ENCODE measurements at places on chromosomes 4 and X.

GRCh38 chrX:78455901-78456300 is 128.5 kb upstream of the CYSLTR1 start:
- DNase-seq = no peak

DNA sequence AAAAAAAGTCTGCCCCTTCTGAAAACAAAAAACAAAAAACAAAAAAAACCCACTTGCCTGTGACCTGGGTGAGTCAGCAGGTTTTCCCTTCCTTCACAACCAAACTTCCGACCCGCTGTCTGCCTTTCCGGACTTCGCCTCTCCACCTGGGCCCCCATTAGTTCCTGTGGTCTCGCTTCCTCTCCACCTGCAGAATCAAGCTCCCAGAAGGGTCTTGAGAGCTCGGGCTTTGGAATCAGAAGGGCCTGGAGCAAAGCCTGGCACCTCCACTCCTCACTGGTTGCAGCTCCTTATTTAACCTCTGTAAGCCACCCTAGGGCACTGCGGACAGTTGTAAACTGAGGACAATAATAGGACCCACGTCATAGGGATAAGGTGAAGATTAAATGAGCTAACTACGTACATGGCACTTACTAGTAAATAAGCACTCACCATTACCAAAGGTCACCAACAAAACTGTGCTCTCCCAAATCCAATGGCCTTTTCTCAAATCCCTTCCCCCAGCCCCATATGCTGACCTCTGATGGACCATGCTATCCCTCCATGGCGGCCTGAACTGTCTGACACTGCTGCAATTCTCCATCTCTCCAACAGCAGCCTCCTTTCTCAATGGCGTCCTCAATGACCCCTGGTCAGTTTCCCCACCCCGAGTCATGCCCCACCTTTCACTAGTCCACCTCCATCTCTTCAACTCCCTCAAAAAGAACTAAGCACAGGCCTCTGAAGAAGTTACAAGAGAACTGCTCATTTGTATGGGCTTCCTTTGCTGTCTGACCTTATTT is 64.2 kb downstream of the IRF2 start:
- no peak for DNase-seq

DNA sequence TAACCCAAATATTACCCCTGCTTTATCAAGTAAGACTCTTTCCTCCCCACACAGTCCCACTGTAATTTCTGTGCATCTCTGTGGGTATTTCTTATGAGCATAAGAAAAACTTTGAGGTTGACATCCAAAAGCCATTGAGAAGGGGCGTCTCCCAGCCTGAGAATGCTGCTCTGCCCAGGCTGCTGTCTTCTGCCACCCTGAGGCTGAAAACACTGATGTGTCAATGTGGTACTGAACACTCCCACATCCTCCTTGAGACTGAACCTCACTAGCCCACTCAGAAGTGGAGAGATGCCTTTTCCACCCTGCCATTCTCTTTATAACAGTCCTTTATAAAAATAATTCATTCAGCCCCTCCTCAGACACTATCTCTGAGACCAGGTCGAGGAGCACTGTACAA is 120.8 kb downstream of the SMIM20 start:
- DNase-seq = no peak

DNA sequence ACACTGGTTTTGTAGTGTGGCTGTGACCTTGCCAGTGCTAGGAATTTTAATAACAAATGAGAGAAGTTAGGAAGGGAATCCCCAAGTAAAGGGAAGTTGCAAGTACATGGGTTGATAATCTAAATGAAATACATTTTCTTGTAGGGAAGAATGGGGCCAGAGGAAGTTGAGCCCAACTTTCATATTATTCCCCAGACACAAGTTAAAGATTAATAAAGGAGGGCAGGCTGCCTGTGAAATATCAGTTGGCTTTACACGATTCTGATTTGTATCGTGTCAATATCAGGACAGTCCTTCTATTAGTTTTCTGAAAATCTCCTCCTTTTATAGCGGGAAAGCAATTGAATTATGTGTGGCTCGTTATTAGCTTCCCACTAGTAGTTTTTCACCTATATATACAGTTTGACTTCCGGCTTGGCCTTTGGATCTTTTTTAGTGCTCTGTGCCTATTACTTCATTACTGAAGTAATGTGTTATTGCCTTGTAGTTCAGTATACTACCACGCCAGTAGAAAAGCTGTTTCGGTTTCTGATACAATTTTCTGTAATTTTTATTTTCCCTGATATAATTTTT is 1.7 kb downstream of the PDLIM5 start:
- no peak for DNase-seq

DNA sequence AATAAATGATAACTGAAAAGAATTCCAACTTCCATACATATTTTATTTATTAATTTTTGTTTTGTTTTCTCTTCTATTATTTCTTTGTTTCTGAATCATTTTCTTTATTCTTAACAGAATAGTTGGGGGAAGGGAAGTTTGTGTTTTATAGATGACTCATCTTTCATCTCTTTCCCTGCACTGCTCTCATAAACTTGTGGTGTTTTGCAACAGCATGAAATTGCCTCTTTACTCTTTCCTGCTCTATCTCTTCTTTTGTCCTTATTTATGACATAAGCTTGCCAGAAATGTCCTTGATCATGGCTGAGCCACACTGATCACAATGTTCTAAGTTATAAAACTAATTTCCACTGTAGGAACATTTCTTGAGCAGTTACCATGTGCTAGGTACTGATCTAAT is 22.3 kb downstream of the QRFPR start:
- DNase-seq = peak; percentile 66

- DNase-seq = no peak
These were observed 264.3 kb downstream of the NPFFR2 start for GRCh38 chr4:72295966-72296557.

GRCh38 chr4:185211035-185211434 is 1.6 kb downstream of the SNX25 start:
- no peak for DNase-seq

DNA sequence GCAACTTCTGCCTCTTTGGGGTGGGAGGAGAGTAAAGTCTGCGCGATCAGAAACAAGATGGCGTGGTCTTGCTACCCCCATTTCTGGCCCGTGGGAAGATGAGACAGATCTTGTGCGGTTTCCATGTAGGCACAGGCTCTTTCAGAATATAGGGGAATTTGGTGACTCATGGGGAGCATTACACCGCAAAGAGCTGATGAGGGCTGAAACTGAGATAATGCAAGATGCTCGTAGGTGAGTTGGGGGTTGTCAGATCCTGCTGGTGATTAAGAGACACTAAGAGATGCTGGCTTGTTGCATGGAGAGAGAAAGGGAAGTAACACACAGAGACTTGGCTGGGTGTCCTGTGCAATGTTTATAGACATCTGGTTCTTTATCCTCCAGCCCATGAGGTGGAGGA is 1.5 kb downstream of the EVC start:
- no peak for DNase-seq

- no peak for DNase-seq
These were observed 44.2 kb downstream of the CLDN34 start for GRCh38 chrX:10011261-10011931.

DNA sequence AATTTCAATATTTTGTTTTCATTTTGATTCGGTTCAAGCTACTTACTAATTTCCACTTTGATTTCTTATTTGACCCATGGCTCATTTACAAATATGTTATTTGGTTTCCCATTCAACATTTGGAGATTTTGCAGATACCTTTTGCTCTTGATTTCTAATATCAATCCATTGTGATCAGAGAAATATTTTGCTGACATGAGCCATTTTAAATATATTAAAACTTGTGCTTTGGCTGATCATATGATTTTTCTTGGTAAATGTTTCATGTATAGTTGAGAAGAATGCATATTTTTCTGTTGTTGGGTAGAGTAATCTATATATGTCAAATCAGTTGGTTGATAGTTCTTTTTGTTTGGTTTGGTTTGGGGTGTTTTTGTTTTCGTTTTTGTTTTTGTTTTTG is 95.0 kb downstream of the GASK1B start:
- DNase-seq = no peak

- no peak for DNase-seq
These were observed 32.0 kb downstream of the GPRIN3 start for GRCh38 chr4:89275587-89275986.

DNA sequence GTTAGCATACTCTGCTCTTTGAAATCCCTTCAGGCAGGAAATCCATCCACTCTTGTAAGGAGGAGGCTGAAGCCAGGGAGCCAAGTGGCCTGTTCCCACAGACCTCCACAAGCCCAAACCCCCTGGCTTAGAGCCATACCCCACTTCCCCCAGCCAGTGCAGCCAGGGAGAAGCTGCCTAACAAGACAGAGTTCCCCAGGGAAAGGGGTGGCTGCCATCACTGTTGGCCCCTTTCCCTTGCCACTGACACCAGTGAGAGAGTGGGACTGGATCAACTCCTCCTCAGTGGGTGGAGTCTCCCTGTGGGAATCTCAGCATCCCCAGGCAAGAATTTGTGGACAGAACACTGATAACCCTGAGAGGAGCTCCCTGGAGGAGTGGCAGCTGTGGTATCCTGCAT is 389.4 kb downstream of the PABPC4L start:
- DNase-seq = no peak

- no peak for DNase-seq
These were observed 185.0 kb downstream of the CPE start for GRCh38 chr4:165563851-165564250.

DNA sequence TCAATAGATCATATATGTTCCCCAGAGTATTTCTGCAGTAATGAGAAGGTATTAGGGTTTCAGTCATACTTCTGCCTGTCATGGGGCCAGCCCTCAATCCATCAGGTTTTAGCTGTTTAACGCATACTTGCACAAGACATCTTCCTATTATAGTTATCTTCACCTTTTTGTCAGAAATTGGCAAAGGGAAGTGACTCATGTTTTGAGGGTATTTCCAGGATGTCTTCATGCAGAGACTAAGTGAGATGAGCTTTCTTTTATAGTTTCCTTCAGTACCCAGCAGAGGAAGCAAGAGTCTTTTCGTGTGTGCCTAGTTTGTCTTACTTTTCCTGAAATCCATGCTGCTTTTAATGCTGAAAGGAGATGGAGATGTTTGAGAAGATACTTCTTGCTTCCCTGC is 9.5 kb downstream of the CSTF2 start:
- no peak for DNase-seq

GRCh38 chr4:146439999-146440398 is 81.7 kb downstream of the SLC10A7 start:
- DNase-seq = no peak

GRCh38 chr4:152278172-152278504 is 257.8 kb downstream of the FBXW7 start:
- no peak for DNase-seq

DNA sequence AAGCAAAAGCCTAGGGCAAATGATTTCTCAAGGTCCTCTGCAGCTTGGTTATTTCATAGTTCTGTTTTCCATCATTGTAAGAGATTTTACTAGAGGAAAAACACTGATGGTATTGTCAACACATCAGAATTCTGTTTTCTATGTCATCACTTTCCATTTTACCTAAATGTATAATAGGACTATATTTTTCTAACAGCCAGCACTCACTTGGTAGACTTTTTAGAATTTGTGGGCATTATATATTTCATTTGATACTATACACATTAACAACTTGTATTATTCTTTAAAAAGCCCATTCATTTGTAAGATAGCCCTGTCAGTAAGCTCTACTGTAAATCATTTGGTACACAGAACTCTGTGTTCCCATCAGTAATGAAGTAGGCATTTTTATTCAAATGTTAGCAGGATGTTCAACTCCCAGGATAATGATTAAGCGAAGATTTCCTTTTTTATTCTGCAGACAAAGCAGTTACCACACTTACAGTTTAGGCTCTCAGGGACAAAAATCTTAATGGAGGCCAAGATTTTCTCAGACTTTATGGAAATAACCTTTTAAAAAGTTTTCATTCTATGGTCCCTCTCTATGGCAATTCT is 143.6 kb upstream of the TEX13C start:
- no peak for DNase-seq

- DNase-seq = no peak
These were observed at the start of gene KCND1 for GRCh38 chrX:48971249-48972219. TSS of gene KCND1 (minus strand) at chrX:48971844. CDS start at chrX:48970271, 1,573 bp downstream.

GRCh38 chr4:158787709-158788475 is 19.1 kb downstream of the FNIP2 start:
- no peak for DNase-seq

GRCh38 chr4:1986578-1987210 is 22.1 kb downstream of the NELFA start:
- no peak for DNase-seq

GRCh38 chr4:159035570-159035969 is 67.3 kb upstream of the RAPGEF2 start:
- DNase-seq = no peak

- DNase-seq = no peak
These were observed 23.2 kb downstream of the NDNF start for GRCh38 chr4:121049072-121049599.

DNA sequence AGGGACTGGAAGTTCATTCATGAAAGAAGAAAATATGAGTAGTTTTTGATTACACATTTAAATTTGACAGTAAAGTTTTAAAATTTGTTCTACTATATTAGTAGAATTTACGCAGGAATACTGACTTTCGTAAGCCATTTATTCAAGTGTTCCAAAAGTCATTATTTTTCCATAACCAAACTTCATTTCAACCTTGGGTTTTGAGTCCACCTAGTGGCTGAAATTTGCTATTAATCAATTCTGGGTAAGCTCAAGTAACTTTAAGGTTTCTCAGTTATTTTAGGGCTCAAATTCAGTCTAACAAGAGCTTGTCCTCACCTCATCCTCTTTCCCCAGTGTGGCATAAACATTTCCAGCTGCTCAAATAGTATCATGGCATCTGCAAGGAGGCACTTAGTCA is 175.4 kb downstream of the SH3BGRL start:
- DNase-seq = no peak

DNA sequence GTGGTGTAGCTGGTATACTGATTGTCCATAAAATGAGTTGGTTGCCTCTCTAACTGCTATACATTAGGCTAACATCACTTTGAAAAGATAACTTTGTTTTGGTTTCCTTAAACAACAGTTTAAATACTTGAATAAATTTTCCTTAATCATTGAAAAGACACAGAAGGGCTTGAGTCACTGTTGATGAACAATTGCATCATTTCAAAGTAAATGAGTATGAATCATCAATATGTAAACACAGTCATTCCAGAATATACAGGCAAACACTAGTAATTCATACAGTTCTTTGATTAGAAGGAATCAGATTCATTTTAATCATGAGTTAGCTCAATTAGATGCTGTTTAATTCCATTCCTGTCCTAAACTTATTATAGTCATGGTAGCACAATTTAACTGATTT is 160.6 kb downstream of the AFF2 start:
- DNase-seq = no peak

- DNase-seq = no peak
These were observed 119.1 kb downstream of the PAPSS1 start for GRCh38 chr4:107600983-107601382.

GRCh38 chrX:151478058-151478457 is 81.1 kb downstream of the VMA21 start:
- no peak for DNase-seq

DNA sequence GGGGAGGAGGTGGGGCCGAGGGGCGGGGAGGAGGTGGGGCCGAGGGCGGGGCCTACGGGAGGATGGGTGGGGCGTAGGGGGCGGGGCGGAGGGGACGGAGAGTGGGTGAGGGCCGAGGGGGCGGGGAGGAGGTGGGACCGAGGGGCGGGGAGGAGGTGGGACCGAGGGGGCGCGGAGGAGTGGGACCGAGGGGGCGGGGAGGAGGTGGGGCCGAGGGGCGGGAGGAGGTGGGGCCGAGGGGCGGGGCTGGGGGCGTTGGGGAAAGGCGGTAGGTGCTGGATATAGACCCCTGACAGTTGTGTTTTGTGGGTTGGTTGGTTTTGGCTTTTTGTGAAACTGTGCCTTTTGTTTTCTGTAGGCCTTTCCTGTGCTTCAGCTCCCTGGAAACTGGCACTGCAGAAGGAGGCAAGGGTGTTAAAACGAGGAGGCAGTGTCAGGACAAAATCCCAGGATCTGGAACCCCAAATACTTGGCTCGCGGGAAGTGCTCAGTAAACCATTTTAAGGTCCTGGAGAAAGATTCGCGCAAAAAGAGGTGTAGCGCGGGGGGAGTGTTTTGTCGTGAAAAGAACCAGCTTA is 580 bp upstream of the MMGT1 start:
- DNase-seq = no peak
